NCI-H1105 (cell line): ENCODE measurements at places on chromosomes 5 and 9.

DNA sequence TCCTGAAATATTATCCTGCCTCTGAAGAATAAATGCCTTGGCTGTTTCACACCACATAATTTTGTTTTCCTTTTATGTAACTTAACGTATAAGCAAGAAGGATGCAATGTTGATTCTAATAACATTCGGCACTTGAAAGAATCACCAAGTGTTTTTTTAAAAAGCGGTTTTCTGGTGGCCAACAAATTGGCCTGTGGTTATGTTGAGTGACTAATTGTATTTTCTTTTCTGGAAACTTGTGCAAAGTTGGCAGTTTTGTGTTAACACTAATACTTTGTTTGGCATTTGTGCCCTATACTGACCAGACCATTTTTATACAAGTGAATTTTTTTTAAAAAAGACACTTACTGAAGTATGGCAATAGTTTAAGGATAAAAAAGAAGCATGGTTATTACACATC is 452.7 kb downstream of the BNC2 start:
- no peak for DNase-seq

DNA sequence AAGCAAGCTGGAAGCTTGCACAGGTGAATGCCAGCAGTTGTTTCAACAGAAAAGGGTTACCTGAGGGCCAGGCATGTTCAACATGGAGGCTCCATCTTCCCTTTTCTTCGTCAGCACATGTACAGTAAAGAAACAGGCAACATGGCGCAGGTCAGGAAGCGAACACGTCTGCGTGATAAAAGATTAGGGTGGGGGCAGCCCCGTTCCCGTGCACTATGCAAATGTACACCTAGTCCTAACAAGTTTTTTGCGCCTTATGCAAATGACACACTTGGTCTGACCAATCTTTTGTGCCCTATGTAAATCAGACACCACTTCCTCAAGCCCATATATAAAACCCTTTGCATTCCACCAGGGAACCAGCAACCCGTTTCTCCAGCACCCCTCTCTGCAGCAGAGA is 452.1 kb upstream of the PTPRD start:
- no peak for DNase-seq

- DNase-seq = no peak
Observed at GRCh38 chr9:131601683-131602181, 56.4 kb downstream of the PRRT1B start.

- DNase-seq = no peak
Observed at GRCh38 chr9:98315067-98315453, 59.6 kb upstream of the TBC1D2 start.

- no peak for DNase-seq
Observed at GRCh38 chr5:2066373-2066772, 183.6 kb upstream of the IRX4 start.
